Activated T-helper 1 cell treated with anti-CD3 and anti-CD28 coated beads, Interleukin-12 subunit alpha, Interleukin-12 subunit beta, Interleukin-2, Interleukin-4 antibody, amounts not matched to agents 30 ng/mL and 10 ng/mL and 1 ng/mL, durations not matched to agents 14 hours and 24 hours and 36 hours (primary cell): ENCODE measurements at places on chromosomes 7 and 10. TPM values are rescaled to one million over a fixed set of nuclear protein-coding genes. Genes with fewer than 3 reads are reported as not detected.

DNA sequence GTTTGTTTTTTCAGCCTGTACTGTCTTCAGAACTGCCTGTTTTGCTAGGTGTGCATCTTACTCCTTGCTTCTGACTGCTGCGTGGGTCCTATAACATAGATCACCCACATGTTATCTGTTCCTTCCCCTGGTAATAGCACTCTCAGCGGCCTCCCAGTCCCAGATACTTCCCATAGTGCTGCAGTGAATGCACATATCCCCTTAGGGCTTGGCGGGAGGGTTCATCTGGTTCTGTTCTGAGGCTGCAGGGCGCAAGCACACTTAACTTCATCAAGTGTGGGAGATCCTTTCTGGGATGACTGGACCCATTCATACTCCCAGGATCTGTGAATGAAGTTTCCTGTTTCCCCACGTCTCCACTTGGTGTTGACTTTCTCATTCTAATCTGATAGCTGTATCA lies 90.7 kb downstream of the CELF2 start:
- no peak for DNase-seq

DNA sequence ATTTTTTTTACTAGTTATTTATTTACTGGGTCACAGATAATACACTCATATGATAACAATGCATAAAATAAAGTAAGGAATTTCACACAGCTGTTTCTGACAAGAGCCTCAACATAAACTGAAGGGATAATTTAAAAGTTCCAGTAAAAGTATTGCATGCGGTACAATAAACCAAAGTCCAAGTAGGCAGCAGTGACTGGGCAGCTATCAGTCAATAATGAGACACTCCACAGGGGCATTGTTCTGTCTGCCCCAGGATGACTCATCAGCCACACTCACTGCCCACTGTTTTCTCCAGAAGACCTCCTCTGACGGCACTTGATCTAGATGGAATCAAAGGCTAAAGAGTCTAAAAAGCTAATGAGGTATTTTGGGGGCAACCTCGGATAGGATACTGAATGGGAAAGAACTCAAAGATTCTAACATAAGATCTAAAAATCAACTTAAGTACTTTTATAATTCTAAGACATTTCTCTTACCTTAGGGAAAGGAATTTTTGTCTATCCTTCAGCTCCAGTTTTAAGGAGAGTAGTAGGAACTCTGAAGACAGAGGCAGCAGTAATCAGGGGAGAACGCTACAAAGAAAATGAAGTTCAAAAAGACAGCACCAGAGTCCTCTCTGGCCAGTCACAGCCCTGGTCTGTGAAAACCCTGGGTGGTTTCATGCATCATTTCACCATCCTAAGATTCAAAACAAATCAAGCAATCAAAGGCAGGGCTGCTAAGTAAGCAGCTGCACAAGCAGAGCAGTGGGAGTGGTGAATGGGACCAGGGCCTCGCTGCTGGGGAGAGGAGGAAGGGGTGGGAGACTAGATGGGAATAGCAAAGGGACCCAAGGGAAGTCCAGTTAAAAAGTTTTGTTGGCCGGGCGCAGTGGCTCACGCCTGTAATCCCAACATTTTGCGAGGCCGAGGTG lies 175.1 kb downstream of the AVL9 start:
- DNase-seq, result no peak

DNA sequence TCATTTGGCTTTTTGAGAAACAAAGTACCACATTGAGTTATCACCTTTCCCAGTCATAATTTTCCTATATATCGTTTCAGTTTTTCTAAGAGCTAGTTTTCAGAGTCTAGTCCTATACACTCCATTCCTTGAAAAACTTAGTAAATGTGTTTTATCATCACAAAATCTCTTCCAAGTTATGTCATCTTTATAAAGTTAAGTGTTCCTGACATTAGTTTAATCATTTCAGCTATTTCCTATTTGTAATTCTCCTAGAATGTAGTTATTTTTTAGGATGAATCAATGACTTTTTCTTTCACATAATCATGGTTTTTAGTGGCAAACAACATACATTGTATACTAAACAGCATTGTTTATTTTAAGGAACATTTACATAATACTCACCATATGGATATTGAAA lies 191.7 kb upstream of the BET1 start:
- no peak for DNase-seq

DNA sequence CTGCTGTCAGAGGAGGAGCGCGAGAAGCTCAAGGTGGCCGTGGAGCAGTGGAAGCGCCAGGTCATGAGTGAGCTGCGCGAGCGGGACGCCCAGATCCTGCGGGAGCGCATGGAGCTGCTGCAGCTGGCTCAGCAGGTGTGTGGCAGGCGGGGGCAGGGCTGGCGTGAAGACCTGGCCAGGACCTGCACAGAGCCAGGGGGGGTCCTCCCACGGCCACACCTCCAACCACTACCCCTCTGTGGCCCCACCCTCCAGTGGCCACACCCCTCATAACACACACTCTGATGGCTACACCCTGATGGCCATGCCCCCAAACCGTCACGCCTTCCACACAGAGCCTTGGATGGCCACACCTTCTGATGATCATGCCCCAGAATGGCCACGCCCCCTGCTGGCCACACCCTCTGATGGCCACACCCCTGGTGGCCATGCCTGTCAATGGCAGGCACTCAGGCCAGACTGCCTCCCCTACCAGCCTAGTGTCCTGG lies 23.4 kb upstream of the DPYSL4 start:
- DNase-seq, result peak; percentile 56

DNA sequence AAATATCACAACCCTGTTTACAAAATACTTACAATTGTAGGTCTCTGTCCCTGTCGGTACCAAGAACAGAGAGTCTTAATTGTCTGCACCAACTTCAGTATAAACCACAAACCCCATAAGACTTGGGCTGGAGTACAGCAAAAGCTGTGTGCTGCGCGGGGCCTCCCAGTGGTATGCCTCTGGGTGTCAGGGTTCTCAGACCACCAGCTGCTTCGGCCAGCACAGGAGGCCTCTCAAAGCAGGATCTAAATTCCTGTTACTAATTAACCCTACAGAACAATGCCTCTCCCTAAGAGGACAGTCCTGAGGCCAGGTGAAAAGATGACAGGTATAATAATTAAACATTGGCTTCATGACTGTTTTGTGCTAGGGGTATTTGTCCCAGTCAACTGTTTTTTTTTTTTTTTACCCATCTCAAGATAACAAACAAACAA lies 957 bp upstream of the SVIL start:
- no peak for DNase-seq

DNA sequence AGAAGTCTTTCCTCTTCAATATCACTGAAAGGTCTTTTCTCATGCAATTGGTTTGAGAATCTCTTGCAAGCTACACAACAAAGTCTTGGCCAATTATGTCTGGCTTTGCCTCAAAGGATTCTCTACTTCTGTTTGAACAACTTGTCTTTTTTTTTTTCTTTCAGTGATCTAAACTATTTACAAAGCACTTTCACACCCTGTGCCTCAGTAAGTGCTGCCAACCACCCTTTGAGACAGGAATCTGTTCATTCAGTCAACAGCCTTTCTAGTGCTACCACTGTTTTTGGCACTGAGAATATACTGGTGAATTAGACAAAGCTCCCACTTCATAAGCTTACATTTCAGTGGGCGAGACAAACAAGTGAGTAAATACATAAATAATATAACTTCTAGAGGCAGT lies 26.9 kb upstream of the SDK1 start:
- DNase-seq, result no peak

DNA sequence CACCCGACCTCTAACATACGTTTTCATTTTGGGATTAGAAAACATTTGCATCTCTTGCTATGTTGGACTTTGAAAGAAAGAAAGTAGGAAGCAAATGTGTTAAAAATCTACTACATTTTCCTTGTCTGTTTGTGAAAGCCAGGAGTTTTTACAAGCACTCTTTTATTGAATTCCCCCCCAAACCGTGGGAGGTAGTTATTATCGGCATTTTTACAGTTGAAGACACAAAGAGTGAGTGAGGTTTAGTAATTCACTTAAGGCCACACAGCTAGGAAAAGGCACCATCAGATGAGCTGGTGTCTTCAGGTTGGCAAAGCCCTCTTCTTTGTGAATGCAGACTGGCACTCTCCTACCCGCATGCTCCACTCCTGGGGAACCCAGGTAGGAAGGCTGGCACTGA lies 23.5 kb upstream of the SFMBT2 start:
- DNase-seq, result no peak

DNA sequence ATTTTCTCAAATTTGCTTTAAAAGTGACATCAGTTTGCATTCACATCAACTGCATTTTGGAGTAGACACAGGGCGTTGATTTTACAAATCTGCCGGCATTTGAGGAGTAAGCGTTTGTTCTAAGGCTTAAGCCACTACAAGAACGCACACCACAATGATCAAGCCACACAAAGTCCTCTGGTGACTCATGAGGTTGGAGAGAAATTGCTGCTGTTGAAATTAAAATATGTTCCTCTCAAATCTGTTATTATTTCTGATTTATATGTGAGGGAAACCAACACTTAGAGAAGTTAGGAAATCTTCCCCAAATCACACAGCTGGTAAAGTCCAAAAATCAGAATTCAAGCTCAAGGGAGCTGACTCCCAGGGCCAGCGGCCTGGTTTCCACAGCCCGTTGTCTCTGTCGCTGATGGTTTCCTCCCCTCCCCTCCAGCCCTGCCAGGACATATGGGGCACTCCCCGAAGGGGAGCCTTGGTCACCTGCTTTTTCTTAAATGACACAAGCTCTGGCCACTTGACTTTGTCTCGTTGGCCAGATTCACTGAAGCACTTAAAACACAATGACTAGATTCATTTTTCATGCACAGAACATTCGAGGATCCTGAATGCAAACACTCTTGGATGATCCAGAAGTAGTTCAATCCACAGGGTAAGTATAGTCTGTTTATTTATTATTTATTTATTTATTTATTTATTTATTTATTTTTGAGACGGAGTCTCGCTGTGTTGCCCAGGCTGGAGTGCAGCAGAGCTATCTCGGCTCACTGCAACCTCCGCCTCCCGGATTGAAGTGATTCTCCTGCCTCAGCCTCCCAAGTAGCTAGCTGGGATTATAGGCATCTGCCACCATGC lies 29.2 kb upstream of the KLF6 start:
- no peak for DNase-seq

DNA sequence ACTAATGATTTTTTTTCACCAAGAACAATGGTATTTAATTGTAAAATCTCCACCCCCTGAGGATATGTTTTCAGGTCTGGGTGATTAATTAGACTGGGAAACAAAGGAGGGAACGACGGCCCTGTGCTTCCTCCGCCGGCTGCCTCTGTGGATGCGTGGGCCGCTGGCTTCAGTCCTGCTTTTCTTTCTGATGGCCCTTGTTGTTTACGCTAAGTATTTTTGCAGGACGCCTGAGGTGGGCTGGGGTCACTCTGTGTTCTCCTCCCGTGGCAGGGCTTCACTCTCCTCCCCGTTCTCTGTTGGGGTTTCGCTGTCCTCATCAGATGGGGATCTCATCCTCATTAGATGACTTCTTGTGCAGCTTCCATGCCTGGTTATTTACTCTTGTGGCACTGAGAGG lies 5.2 kb upstream of the ACBD5 start:
- DNase-seq, result no peak

DNA sequence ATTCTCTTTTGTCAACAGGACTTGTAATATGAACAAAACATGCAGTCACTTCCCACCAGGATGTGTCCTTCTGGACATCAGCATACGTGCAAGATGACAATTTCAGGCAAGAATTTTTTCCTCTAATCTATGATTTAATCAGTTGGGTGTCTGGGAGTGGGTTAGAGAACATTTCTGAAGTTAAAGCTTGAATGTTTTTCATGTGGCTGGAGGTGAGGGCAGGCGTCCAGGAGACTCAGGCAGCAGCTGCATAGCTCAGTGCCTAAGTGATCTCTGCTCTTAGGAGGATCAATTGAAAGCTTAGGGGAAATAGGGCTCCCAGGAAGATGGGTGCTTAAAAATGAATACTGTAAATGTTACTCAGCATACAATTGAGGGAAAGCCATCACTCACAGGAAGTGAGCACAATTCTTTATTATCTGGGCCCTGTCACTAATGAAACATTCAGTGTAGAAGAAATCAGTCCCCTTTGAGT lies 457.6 kb upstream of the KLF6 start:
- no peak for DNase-seq

- DNase-seq, result no peak
Observed at GRCh38 chr7:125424721-125425120, 495.1 kb upstream of the POT1 start.

DNA sequence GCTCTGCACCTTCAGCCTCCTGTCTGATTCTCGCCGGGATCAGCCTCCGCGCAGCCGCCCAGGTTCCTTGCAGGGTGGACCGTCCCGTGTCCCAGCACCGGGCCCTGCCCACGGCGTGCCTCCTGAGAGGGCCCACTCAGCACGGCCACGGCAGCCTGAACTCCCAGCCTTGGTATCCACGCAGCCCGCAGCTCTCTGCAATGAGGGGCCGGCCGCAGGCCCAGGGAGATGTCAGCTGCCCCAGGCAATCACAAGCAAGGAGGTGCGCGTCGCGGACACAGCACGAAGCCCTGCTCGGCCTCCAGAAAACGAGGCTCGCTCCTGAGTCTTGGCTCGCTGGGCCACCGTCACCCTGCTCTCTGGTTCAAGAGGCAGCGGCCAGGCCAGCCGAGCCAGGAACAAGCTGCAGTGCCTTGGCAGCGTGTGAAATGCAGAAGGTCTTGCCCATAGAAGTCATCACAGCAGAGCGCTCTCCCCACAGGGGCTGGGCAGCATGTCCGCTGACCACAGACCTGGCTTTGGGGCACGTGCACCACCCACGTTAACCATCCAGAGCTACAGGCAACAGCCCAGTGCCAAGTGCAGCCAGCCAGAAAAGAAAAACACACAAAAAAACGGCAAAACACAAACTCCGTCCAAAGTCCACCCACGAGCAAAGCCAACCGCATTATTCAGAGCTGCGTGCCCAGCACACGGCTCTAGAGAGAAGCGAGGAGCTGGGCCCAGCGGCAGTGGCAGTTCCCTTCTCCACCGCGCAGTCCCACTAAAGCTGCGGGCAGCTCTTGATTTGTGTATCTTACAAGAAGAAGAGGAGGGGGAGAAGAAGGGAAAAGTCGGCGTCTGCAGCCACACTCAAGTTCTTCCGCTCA lies 13.9 kb downstream of the GPER1 start:
- DNase-seq, result no peak

- no peak for DNase-seq
Observed at GRCh38 chr10:65861249-65861648, 1064.6 kb upstream of the LRRTM3 start.

Gene IFIT1B
- not detected in 2 replicates for total RNA-seq

Gene ANXA8
- 0.12 TPM in 1 of 2 replicates, not detected in the other for total RNA-seq

Gene UNCX
- total RNA-seq, result not detected in 2 replicates
